Activated gamma-delta T cell (primary cell): ENCODE measurements at places on chromosomes 1 and 21.

- DNase-seq: no peak
These were observed 9.6 kb downstream of the ZBTB17 start for GRCh38 chr1:15966081-15966955.

DNA sequence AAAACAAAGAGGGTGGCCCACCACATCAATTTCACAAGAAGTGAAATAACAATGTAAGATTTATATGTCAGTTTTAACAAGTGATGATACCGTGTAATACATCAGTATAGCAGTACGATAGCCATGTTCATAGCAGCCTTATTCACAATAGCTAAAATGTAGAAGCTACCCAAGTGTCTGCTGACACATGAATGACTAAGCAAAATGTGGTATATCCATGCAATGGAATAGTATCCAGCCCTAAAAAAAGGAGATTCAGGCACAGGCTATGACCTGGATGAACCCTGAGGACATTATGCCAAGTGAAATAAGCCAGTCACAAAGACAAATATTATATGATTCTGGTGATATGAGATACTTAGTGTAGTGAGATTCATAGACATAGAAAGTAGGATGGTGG lies 18.0 kb downstream of the KIF26B start:
- DNase-seq: no peak

DNA sequence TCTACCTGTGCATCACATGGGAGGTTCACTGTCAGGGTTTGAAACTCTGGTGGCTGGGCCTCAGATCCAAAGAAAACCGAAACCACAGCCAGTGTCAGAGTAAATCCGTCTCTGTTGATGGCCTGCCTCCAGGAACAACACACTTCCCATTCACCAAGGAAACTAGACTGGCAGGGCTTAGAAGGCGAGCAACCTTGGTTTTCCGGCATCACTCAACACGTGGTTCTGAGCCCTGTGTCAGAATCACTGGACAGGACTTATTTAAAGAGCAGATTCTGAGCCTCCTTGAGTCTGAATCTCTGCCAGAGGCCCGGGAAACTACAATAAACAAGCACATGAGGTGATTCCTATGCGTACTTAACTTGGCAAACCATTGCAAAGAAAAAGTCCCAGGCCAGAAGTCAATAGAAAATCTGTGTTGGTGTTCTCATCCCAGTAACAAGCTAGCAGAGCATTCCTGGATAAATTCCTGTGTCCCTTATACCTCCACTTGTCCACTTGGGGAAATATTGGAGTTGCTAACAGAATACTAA lies 70.0 kb downstream of the KCTD3 start:
- no peak for DNase-seq

DNA sequence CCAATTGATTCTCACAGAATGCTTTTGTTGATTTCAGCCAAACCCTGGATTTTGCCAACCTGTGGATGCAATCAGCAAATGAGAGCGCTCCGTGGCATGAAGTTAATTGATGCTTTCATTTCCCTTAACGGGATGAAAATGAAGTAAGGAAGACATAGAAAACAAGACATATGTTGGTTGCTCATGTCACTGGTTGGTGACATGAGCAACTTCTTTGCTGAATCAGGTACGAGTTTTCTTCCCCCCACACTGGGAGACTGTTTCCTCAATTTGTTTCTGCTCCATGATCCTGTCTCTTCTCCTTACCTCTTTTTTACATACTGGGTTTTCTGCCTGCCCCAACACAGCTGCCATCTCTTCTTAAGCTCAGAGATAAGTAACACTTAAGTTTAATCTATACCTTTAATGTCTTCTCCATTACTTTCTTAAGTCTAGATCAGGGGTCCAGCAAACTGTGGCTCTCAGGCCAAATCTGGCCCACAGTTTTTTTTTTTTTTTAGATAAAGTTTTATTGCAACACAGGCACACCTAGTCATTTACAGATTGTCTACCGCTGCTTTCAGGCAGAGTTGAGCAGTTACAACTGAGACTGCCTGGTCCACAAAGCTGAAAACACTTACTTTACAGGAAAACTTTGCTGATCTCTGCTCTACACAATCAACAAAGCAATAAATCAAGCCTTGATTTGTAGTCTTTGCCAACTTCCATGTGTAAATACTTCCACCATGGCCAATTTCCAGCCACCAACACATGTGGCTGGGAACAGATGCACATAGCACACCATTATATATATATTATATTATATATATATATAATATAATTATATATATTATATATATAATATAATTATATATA lies 13.3 kb downstream of the GPR157 start:
- no peak for DNase-seq

DNA sequence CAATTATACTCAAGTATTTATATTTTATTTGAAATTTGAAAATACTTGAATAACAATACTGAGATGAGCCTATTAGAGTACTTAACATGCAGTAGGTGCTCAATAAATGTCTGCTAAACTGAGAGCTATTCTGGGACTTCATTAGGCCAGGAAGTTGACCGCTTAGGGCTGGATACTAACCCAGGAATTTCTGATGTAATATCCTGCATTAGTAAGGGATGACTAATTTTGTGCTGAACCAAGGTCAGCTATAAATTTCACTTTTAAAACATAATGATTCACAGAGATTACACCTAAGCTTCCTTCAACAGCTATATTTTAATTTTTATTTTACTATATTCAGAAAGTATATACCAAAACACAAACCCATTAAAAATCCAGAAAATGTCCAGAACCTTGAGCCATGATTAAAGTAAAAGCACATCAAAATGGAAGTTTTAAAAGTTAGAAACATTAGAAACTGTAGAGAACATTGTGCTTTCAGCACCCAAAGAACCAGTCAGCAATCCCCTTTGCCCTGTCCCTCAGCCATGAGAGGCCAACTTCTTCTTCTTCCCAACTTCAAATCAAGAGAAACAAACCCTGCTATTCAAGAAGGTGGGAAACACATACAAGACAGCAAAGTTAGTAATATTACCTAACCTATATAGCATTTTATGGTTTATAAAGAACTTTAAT lies 35.4 kb downstream of the WNT2B start:
- no peak for DNase-seq

DNA sequence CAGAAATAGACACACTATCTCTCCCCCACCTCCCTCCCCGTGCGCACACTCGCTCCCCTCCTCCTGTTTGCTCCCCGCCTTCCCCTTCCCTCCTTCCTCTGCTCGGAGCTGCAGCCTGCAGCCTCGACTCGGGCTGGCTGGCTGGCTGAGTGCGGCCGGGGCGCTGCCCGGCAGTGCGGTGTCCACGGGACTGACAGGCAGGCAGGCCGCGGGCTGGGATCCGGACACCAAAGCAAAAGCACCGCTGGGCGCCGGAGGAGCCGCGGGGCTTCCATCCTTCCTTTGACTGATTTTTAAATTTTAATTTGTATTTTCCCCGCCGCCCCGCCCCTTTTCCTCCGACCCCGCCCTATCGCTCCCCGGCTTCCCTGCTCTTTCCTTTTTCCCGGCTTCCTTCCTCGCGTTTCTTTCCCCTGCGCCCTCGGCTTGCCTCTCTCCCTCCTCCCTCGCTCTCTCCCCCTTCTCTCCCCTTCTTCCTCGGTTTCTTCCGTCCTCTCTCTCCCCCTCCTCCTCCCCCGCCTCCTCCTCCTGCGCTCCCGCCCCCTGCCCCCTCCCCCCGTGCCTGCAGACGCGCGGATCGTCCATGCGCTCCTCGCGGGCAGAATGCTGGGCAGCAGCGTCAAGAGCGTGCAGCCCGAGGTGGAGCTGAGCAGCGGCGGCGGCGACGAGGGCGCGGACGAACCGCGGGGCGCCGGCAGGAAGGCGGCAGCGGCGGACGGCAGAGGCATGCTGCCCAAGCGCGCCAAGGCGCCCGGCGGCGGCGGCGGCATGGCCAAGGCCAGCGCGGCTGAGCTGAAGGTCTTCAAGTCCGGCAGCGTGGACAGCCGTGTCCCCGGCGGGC lies 109.4 kb downstream of the NAV1 start:
- DNase-seq: no peak

- DNase-seq: no peak
These were observed 6.0 kb downstream of the CFAP74 start for GRCh38 chr1:1997576-1997975.

GRCh38 chr1:9824702-9825089 lies 931 bp upstream of the CLSTN1 start:
- DNase-seq: no peak

DNA sequence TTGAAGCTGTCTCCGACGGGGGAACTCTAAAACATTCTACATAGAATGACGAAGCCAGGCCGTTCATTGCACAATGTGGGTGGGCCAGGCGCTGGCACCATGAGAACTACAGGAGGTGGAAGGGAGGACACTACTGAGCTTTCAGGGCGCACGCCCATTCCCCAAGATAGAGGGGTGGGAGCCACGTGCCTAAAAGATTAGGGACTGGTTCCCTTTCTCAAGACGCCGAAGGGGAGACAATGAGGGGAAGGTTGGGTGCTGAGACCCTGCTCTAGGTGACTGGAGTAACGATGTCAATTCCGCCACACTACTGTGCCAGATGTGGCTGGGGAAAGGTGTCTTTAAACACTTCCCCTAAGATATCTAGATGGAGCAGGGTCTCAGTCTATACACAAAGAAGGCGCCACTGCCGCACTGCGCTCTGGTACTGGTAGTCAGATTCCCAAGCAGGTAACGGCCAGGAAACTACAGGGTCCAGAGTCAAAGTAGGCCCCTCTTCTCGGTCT lies 782 bp downstream of the CSDE1 start:
- no peak for DNase-seq

DNA sequence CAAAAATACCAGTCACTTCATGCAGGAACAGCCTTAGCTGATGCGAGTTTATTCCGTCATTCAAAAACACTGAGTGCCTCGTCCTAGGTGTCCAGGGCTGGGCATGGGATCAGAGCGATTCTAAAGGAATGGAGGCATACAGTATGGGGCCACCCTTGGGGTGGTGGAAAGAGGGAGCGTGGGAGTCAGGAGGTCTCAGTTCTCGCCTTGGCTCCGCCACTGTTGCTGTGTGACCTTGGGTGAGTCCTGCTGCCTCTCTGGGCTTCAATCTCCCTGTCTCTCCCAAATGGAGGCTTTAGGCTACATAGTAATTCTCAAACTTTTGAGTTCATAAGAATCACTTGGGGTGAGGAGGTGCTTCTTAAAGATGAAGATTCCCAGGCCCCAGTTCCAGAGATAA lies 44.0 kb downstream of the OPRD1 start:
- no peak for DNase-seq

DNA sequence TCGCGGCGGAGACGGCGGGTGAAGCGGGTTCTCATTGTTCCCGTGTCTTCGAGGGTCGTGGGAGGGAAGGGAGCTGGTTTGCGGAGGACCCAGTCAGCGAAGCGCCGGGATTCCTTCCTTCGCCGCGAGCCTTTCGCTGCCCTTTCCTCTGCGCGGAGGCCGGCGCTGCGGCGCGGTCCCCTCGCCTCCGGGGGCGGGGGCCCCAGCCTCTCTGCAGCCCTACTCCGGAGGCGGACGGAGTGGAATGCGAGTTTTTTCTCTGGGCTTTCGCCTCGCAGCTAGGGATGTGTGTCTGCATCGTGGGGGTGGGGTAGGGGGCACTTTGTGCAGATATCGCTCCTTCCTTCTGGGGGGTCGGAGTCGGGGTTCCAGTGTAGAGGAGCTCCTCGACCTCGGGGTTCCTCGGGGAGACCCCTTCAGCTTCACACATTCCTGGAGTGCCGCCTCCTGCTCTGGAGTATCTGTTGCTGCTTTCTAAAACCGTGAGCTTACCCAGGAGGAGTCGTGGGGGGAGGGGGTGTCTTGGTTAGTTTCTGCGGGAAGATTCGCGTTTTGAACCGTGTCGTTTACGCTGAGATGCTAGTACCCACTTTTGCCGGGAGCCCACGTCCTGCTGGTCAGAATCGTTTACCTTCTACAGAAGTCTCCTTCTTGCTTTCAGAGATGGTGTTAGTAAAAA lies 595 bp downstream of the RNF2 start:
- DNase-seq: no peak

GRCh38 chr1:12271033-12271432 lies 41.2 kb downstream of the VPS13D start:
- no peak for DNase-seq

GRCh38 chr1:66852870-66853269 lies 51.8 kb upstream of the INSL5 start:
- DNase-seq: no peak

GRCh38 chr1:36118447-36119204 lies 6.4 kb downstream of the COL8A2 start:
- DNase-seq: no peak

DNA sequence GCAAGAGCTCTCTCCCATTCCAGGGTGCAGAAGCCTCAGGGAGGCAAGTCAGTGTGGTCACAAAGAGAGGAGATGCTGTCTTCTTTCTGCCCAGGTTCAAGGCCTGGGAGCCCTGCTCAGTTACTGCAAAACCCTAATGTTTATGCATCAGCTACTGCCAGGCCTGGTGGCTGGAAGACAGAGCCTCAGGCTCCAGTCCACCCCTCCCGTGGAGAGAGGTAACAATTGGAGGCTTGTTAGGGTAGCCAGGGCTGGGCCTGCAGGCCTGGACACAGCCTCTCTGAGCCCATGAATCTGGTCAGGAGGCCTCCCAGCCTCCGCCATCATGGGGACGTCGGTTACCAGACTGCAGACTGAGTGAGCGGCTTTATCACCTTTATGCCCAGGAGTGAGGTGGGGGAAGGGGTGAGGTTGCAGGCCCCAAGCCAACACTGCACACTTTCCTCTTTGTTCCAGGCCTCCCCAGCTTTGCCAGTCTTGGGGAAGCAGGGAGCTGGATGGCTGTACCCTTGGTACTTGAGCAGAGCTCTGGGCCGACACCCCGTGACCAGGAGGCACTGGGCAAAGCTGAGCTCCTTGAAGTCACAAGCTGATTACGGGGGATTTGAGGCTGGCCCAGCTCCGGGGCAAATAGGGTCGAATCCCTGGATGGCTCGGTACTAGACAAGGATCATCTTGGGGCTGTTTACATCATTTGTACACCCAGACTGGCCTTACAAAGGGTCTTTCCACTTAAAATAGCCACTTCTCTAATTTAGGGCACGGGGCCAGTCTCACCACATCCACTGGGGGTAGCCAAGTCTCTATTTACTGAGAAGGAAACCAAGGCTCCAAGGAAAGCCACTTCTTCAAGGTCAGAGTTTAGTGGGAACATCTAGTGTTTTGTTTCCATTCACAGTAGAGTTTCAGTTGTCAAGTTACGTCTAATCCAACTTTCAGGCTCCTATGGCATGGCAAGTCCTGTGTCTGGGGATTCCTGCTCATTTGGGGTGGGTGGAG lies 5.2 kb downstream of the SLC2A1 start:
- DNase-seq: no peak

GRCh38 chr1:185699874-185700273 lies 34.3 kb upstream of the HMCN1 start:
- no peak for DNase-seq

- no peak for DNase-seq
These were observed 19.8 kb upstream of the ACBD6 start for GRCh38 chr1:180522213-180522515.

DNA sequence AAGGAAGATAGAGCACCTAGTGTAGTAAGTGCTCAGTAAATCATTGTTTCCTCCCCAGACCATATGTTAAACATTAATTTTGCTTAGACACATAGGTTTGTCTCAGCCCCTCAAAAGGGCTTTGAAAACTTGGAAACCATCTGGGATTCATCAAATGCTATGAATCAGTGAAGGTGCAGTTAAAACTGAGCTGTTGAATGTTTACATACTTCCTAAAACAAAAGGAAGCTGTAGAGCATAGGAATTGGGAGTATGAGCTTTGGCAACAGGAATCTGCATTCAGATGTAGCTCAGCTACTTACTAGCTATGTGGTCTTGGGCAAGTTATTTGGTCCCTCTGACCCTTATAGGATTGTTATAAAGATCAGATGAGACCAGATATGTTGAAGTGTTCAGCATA lies 18.7 kb upstream of the PODN start:
- DNase-seq: no peak

GRCh38 chr1:67566803-67567377 lies 118.1 kb upstream of the GADD45A start:
- DNase-seq: no peak
